Gastrocnemius medialis (tissue), 4 donors: ENCODE measurements at places on chromosomes 3 and 15. TPM values are rescaled to one million over a fixed set of nuclear protein-coding genes. Genes with fewer than 3 reads are reported as not detected.

Gene CD86
- 0.92 TPM for total RNA-seq

Gene PLA2G4E
- total RNA-seq: not detected

Gene PIF1
- total RNA-seq: not detected

Gene SLC28A2
- total RNA-seq: not detected

Gene GALNT15
- total RNA-seq: 66.5 TPM

Gene FURIN
- total RNA-seq: 76.7 TPM

Gene TMEM39A
- 19.1 TPM for total RNA-seq

Gene CADPS
- total RNA-seq: 2.1 TPM

Gene REC114
- total RNA-seq: not detected

DNA sequence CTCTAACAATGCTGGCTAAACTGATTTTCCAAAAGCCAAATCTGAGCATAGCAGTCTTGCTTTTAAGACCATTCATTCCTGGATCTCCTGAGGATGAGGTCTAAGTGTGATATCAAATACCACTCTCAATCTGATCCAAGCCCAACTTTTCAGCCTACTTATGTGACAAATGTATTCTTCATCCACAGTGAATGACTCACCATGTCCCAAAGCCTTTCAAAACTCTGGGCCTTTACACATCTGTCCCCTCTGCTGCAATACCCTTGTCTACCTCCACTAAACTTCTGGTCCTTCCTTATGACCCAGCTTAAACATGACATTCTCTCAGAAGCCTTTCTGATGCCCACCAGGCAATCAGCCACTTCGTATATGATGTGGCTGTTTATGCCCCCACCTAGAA lies 4.6 kb downstream of the ANAPC13 start:
- H3K4me1 ChIP-seq: peaks cover 30% of the 10 kb centered on the region
- no peak overlapping the region for H3K4me3 ChIP-seq
- no peak for DNase-seq
- H3K36me3 ChIP-seq: no peaks in the 10 kb centered on the region

DNA sequence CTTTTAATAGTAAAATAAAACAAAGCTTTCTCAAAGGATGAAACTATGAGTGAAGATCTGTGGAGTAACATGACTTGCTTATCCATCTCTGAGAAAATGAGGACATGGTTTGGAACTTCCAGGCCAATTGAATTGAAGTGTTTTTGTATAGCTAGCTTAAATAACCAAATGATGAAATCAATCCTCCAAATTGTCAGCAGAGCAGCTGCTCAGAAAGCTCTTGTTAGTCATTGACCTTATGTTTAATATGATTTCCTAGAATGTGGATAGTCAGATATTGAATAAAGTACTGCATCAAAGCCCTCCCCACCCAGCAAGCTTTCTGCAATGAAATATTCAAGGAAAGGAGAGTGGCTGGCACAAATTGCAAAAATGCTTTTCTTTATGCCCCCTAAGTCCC lies 437.2 kb downstream of the MFSD1 start:
- no peaks in the 10 kb centered on the region for H3K36me3 ChIP-seq
- H3K27me3 ChIP-seq: no peaks in the 10 kb centered on the region
- H3K27ac ChIP-seq: no peak overlapping the region
- H3K4me1 ChIP-seq: no peaks in the 10 kb centered on the region
- no peak for DNase-seq

DNA sequence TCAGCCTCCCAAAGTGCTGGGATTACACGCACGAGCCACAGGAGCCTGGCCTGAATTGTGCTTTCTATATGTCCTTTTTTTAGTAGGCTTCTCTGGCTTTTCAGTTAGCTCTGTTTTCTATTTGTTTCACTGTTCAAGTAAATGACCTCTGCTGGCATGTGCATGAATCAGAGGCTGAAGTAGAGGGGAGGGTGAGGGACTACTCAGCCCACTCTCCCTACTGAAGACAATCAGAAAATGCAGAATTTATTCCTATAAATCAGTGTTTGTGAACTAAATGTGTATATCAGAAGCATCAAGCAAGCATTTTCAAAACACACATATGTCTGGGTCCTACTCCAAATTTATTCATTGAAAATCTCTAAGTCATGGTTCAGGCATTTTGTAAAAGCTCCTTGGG lies 45.0 kb downstream of the ZMAT3 start:
- no peak overlapping the region for H3K4me3 ChIP-seq
- no peak for DNase-seq
- H3K27ac ChIP-seq: no peak overlapping the region

- peak within 1 kb of the TSS; percentile 88 for H3K27ac ChIP-seq
- DNase-seq: peak; percentile 81
- H3K27me3 ChIP-seq: no peaks in the 10 kb centered on the region
- H3K4me3 ChIP-seq: peak within 1 kb of the TSS; percentile 95
Measured at GRCh38 chr3:124887177-124887931, at the start of gene ITGB5. Gene ITGB5 (minus strand): TSS chr3:124887365. CDS start chr3:124887000, 365 bp downstream.

GRCh38 chr3:106440672-106441071 lies 571.9 kb upstream of the CBLB start:
- H3K4me1 ChIP-seq: no peaks in the 10 kb centered on the region
- no peak overlapping the region for H3K4me3 ChIP-seq
- H3K27me3 ChIP-seq: no peaks in the 10 kb centered on the region
- no peak for DNase-seq
- no peak overlapping the region for H3K27ac ChIP-seq
- no peaks in the 10 kb centered on the region for H3K36me3 ChIP-seq

- no peaks in the 10 kb centered on the region for H3K36me3 ChIP-seq
- no peaks in the 10 kb centered on the region for H3K27me3 ChIP-seq
- H3K4me1 ChIP-seq: no peaks in the 10 kb centered on the region
- DNase-seq: no peak
- H3K4me3 ChIP-seq: no peak overlapping the region
Measured at GRCh38 chr3:78845605-78846004, 922.2 kb downstream of the ROBO1 start.

DNA sequence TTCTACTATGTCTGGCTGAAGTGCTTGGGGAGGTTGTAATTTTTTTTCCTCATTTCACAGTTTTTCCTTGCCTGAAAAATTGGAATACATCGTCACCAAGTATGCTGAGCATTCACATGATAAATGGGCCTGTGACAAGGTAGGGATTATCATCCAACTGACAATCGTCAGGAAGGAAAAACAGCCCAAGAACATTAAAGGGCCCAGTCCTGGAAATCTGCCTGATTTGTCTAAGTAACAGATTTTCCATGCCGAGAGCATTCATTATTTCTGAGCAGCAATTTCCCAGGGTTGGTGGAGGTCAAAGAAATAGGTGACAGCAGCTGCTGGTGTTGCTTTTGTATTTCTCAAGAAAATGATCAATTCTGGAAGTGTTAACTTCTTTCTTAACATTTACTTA lies 226.0 kb upstream of the CHRM5 start:
- no peaks in the 10 kb centered on the region for H3K27me3 ChIP-seq
- H3K4me3 ChIP-seq: no peak overlapping the region
- H3K4me1 ChIP-seq: peaks cover 7% of the 10 kb centered on the region
- H3K36me3 ChIP-seq: no peaks in the 10 kb centered on the region

DNA sequence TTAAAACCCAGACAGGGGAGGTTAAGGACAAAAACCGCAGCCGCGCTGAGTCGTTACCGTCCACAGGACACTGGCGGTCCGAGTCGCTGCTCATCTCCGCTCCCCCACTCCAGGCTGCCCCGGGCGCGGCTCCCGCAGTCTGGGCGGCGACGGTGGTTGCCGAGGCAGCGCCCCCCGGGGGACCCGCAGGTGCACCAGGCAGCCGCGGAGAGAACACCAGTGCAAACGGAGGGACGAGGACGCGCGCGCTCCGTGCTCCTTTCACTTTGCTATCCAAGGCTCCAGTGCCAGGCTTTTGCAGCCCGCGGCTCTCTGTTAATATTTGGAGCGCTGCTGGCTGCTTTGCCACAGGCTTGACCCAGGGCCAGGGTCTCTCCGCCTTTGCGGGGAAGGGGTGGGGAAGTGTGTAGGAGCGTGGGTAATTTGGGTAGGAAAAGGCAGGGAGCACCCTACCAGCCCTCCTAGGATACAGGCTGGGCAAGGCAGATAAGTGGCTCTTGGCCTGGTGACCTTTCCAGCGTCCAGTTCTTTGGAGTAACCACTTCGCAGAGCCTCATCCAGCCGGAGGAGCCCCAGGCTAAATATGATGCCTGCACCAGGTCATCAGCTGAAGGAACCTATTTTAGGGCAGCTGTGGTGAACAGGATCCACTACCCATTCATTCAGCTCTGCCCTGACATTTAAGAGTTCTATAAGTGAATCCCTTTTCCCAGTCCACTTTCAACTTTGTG lies at the start of gene GADL1:
Gene GADL1 (minus strand): TSS at position 141 of the 731 bp plus-strand sequence. CDS start 47 bp downstream, at position 94.
- no peaks in the 10 kb centered on the region for H3K36me3 ChIP-seq
- H3K27ac ChIP-seq: peak within 1 kb of the TSS; percentile 86
- H3K27me3 ChIP-seq: no peaks in the 10 kb centered on the region
- peaks cover 8% of the 10 kb centered on the region for H3K4me1 ChIP-seq
- DNase-seq: peak; percentile 32

GRCh38 chr3:120560304-120561250 lies 35.6 kb upstream of the NDUFB4 start:
- peaks cover 13% of the 10 kb centered on the region for H3K4me1 ChIP-seq
- H3K4me3 ChIP-seq: no peak overlapping the region
- no peaks in the 10 kb centered on the region for H3K27me3 ChIP-seq
- no peak for DNase-seq

DNA sequence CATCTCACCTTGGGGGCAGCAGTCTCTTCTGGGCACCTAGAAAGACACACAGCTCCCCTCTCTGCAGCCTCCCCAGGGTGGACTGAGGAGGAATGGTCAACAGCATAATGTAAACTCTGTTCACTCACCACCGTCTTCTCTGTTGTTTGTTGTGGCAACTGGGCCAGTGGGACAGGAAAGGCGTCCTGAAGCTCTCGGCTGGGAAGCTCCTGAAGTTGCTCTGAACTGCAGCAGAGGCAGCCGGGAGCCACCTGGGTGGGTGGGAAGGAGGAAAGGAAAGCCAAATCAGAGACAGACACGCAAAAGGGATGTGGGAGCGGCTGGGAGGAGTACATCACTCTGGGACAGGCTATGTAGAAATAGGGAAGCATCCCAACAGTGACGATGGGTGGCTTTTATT lies 52.7 kb downstream of the MYLK start:
- no peaks in the 10 kb centered on the region for H3K27me3 ChIP-seq
- H3K27ac ChIP-seq: no peak overlapping the region
- H3K36me3 ChIP-seq: no peaks in the 10 kb centered on the region

DNA sequence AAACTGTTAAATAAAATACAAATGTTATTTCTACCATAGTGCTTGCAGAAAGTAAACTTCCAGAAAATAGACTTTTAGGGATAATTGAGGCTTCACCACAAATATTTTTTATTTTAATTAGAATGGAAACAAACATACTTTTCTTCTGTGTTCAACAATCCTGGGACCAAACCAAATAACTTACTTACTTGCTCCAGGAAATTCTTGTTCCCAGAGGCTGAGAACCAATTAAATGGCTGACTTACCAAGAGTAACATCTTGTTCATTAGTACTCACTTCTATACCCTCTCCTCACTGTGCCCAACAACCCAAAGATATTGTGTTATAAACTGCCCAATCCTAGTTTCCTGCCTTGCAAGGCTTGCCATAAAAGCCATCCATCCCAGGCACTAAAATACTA lies 172.2 kb upstream of the PFN2 start:
- no peak for DNase-seq
- H3K36me3 ChIP-seq: no peaks in the 10 kb centered on the region

DNA sequence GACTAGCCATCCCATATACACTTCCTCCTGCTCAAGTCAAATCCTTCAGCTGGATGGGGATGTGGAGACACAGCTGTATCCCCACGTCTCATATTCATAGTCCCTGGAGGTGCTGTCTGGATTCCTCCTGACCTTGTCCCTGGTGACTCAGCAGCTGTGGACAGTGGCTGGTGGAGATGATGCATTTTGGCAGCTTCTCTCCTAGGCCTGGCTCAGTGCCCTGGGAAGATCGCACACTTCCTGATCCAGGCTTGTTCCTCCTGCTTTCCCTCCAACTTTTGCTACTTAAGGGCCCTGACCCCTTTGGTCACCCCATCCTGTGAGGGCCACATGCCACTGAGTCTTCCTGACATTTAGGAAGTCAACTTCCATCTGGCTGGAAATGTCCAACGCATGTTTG lies 44.4 kb downstream of the ADAMTSL3 start:
- H3K36me3 ChIP-seq: no peaks in the 10 kb centered on the region
- no peaks in the 10 kb centered on the region for H3K27me3 ChIP-seq
- DNase-seq: peak; percentile 19
- H3K4me1 ChIP-seq: peaks cover 3% of the 10 kb centered on the region

- H3K27me3 ChIP-seq: no peaks in the 10 kb centered on the region
- H3K27ac ChIP-seq: no peak overlapping the region
- H3K4me1 ChIP-seq: peaks cover 7% of the 10 kb centered on the region
- no peaks in the 10 kb centered on the region for H3K36me3 ChIP-seq
- no peak for DNase-seq
Measured at GRCh38 chr3:38214560-38214959, 49.2 kb downstream of the OXSR1 start.

GRCh38 chr3:49058011-49058410 lies 28.8 kb upstream of the IMPDH2 start:
- no peaks in the 10 kb centered on the region for H3K4me1 ChIP-seq
- no peak for DNase-seq
- no peak overlapping the region for H3K4me3 ChIP-seq
- H3K27ac ChIP-seq: no peak overlapping the region

- H3K27me3 ChIP-seq: no peaks in the 10 kb centered on the region
- no peak overlapping the region for H3K27ac ChIP-seq
- peaks cover 13% of the 10 kb centered on the region for H3K36me3 ChIP-seq
- H3K4me3 ChIP-seq: no peak overlapping the region
Measured at GRCh38 chr3:150738688-150739087, 24.3 kb downstream of the SIAH2 start.

GRCh38 chr3:65653731-65654130 lies 385.0 kb downstream of the MAGI1 start:
- no peak overlapping the region for H3K4me3 ChIP-seq
- no peaks in the 10 kb centered on the region for H3K27me3 ChIP-seq
- H3K4me1 ChIP-seq: no peaks in the 10 kb centered on the region
- H3K36me3 ChIP-seq: no peaks in the 10 kb centered on the region
- no peak for DNase-seq
- no peak overlapping the region for H3K27ac ChIP-seq

GRCh38 chr15:43769584-43770228 lies 7.1 kb downstream of the ELL3 start:
- H3K36me3 ChIP-seq: peaks cover 94% of the 10 kb centered on the region
- DNase-seq: no peak
- H3K27me3 ChIP-seq: no peaks in the 10 kb centered on the region
- H3K4me1 ChIP-seq: no peaks in the 10 kb centered on the region
- no peak overlapping the region for H3K4me3 ChIP-seq

GRCh38 chr3:11203961-11204360 lies 49.7 kb downstream of the HRH1 start:
- no peaks in the 10 kb centered on the region for H3K27me3 ChIP-seq
- no peak for DNase-seq
- no peaks in the 10 kb centered on the region for H3K4me1 ChIP-seq
- no peak overlapping the region for H3K27ac ChIP-seq

- no peak overlapping the region for H3K4me3 ChIP-seq
- no peaks in the 10 kb centered on the region for H3K4me1 ChIP-seq
- DNase-seq: no peak
- no peak overlapping the region for H3K27ac ChIP-seq
- H3K27me3 ChIP-seq: no peaks in the 10 kb centered on the region
Measured at GRCh38 chr15:23628612-23629233, 18.9 kb downstream of the MAGEL2 start.

GRCh38 chr15:69119001-69119400 lies 41.4 kb upstream of the GLCE start:
- H3K4me3 ChIP-seq: no peak overlapping the region
- H3K27me3 ChIP-seq: peaks cover 14% of the 10 kb centered on the region
- no peak for DNase-seq
- H3K4me1 ChIP-seq: no peaks in the 10 kb centered on the region
- no peak overlapping the region for H3K27ac ChIP-seq
